ENCODE measurements at places on chromosomes 16 and 17.
A peak's percentile ranks its signal among the peaks of the same experiment; 100 is the strongest.

DNA sequence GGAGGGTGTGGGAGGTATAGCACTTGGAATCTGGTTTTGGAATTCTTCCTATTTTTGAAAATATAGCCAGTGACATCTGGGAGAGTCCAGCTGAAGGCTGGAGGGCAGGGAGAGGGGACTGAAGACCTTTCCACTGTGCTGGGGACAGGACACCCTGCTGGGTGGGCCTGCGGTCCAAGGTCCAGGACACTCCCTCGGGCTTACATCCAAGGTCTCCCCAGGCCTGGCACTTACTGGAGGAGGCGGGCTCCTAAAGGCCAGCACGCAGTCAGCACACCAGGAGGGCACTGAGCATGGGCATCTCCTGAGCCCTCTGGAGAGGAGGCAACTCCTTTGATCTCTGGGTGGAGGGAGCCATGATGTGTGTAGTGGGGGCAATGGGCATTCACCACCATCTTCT is 35.5 kb upstream of the ETV4 start:
- no peak for DNase-seq

DNA sequence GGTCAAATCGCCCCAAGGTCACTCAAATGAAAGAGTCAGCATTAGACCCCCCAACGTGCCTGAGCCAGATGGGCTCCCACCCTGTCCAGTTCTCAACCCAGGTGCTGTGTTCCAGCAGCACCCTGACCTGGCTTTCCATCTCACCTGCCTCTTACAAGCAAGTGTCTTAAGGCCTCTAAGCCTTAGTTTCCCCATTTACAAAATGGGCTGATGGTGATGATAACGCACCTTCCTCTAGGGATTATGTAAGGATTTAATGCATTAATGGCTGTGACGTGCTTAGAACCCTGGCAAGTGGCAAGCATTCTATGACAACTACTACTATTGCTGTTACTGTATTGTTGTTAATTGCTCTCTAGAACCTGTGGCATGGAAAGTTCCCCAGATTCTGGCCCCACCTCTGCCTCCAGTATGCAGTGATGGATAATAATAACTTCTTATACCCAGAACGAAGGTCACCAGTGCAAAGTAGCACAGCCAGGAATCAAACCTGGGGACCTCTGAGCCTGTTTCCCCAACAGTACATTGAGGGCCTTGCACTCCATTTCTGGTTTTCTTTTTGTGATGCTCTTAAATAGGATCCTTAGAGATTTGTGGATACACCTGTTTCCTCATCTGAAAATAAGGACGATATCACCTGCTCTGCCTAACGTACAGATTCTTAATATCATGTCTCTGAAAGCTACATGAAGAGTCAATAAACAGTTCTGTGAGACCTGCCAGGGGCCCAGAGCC is 3.3 kb upstream of the SLC25A39 start:
- DNase-seq, result no peak

DNA sequence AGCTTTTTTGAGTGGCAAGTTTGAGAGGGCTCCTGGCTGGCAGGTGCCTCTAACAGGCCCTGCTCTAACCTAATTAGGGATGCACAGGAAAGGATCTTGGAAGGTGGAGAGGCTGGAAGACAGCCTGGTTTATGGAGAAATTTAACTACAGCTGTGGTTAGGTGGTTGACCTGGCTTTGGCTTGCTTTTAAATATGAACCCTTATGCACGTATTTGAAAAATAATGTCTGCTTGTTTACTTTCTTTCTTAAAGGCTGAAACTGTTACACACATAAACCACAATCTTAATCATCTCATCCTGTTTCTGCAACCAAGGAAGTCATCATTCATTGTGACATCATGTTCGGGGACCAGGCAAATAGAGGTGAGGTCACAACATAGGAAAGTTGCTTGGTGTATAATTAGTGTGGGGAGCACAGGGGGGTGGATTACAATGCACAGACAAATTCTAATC is 23.1 kb upstream of the DHRS13 start:
- peak; percentile 67 for DNase-seq

- DNase-seq, result no peak
Observed at GRCh38 chr16:1007284-1007850, 25.8 kb downstream of the SOX8 start.

DNA sequence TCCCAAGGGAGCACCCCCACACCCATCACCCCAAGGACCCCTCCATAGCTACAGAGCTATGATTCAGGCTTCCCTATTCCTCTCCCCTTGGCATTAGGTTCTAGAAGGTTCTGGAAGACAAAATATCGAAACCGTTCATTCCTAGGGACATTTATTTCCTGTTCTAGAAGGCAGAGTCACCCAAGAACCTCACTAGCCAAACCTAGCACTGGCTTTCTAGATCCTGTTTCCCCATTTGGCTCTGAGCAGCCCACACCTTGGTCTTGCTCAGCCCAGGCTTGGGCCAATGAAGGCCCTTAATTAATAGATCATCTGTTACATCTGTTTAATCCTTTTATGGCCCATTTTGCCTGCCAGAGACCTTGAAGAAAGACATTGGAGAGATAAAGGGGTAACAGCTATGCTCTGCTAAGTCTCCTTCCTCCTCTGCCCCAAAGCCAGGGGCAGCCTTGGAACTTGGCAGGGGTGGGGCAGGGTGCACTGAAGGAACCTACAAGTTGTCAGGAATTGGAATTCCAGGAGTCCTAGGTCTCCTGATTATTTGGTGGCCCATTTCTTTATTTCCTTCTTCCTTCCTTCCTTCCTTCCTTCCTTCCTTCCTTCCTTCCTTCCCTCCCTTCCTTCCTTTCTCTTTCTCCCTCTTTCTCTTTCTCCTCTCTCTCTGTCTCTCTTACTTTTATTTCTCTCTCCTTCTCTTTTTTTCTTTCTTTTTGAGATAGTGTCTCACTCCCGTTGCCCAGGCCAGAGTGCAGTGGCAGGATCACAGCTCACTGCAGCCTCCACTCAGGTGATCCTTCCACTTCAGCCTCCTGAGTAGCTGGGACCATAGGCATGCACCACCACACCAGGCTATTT is 8.7 kb upstream of the FZD2 start:
- DNase-seq, result no peak

DNA sequence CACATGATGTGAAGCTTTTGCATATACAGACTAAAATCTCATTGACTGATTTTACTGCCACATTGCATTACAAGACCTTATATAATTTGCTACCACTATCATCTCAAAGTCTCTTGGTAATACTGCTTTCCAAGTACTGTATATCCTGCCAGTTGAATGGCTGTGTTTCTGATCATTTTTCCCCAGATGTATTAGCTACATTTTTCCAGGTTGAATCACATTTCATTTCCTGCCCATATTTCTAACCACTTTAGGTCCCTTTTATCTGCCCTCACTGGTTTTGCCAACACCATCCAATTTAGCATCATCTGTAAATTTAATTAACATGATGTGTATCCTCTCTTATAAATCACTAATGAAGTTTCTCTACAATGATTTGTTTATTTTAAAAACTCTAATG is 365.7 kb upstream of the PMFBP1 start:
- peak; percentile 57 for DNase-seq

DNA sequence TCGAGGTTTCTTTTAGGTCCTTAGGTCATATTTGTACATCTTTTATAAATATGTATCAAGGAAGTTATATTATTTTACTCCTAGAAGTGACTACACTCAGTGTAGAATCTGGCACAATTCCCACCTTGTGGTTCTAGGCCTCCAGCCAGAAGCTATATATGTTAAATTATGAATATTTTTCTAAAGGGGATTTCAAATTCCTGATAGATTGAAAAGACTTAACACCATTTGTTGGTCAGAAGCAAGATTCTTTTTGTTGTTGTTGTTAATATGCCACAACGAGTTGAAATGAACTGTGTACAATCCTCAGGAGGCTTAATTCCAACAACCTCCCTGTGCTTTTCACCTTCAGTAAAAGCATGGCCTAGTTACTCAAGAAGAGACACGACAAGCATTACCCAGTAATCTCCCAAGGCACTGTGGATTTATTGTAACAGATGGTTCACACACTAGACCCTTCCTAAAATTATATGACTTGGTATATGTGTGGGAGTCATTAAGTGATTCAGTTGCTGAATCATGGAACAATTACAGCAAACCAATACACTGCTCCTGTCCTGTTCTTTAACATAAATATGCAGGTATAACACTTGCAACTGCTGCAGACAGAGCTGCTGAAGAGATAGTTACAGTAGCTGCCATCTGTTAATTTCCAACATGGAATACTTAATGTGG is 964.4 kb upstream of the GOT2 start:
- no peak for DNase-seq

DNA sequence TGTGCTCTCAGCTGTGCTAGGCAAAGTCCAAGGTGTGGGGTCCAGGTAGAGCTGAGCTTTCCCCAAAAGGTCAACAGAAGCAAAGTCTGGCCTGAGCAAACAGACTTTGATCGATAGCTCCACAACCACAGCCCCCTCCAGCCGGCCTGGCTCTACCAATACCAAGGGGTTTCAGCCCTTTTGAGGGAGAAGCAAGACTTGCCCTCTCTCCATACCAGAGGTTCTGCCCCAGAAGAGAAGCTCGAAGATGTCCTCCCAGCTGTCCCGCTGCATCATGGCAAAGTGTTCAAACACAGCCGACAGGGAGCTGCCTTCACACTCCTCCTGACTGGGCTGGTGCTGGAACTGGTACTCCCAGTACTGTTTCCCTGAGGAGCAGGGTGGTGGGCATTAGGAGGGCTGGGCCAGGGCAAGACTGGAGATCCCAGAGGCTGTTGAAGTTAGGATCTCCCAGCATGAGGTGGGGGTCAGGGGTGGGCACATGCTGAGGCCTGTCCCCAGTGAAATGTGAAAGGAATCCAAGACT is 1.7 kb downstream of the VTN start:
- no peak for DNase-seq

GRCh38 chr16:67514382-67514828 is 14.2 kb upstream of the RIPOR1 start:
- DNase-seq, result no peak
